ENCODE measurements at places on chromosomes 6 and 20.

DNA sequence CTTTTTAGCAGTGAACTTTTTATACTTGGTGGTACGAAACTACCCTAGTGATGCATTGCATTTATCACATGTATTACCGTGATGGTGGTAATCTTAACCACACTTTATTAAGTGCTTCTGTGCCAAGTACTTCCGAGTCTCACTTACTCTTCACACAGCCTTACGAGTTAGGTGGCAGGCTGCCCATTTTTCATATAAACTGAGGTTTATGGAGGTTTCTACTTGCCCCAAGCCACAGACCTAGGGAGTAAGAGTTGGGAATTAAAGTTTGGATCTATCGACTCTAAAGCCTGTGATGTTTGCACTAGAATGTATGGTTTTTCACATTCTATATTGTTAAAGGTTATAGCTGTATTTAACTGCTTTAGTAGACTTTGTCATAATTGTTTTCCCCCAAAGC, 5.5 kb upstream of the PABPC1L start:
- no peak for DNase-seq

DNA sequence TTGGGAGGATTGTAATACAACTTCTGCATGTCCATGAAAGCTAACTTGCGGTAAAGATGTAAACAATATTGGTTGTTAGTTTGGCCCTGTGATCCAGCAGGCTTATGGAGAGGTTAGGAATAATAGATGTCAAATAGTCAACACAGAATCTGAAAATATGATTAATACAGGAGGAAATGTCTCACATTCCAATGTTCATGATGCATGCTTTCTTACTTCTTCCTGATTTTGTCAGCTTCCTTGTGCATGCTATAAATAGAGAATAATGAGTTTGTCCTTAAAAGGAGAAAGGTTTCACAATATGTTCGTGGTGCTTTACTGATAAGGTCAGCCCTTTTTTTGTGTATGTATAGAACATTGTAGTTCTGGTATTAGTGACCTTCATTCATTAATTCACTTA, 136.7 kb downstream of the MMUT start:
- no peak for DNase-seq

- DNase-seq = no peak
Observed at GRCh38 chr20:53800883-53801604, 207.4 kb upstream of the ZNF217 start.

DNA sequence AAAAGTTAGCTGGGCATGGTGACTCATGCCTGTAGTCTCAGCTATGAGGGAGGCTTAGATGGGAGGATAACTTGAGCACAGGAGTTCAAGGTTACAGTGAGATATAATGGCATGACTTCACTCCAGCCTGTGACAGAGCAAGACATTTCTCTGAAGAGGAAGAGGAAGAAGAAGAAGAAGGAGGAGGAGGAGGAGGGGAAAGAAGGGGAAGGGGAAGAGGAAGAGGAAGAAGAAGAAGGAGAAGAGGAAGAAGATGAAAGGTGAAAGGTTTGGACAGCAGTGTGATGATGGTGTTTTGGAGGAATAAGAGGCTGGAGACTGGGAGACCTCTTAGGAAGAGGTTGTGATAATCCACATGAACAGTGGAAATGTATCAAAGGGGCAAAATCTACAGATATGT, 410.7 kb upstream of the JAG1 start:
- DNase-seq = no peak

DNA sequence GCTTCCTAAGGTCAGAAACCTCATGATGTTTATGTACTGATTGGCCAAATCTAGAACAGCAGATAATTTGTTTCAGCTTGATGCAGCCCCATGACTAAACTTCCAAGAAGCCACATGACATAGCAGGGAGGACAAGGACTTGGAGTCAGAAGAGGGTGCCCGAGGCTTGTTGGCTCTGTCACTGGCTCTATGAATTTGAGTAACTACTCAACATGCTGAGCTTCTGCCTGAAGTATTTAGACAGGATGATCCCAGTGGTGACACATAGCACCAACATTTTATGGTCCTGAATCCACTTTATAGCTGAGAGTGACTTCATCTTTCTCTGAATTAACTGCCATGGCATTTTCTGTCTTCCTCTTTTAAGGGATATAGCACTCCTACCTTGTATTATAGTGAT, 13.5 kb upstream of the TBX18 start:
- no peak for DNase-seq

- DNase-seq = no peak
Observed at GRCh38 chr6:15615802-15616201, 47.0 kb downstream of the DTNBP1 start.

DNA sequence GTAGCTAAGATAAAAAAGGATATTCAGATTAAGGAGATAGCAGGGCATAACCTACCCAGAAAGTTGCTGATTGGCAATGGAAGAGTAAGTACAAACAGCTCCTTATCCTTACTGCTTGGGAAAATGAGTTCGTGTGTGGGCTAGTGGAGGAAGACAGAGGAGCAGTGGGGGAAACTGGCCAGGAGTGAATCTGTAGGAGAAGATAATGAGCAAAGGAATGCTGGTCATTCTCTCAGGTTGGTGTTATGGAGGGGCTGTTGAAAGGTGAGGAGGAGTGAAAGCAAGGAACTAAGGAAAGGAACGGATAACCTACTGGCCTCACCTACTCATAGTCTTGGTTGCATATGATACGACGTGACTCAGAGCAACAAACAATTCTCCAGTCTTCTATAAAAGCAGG, 7.3 kb upstream of the GJB7 start:
- no peak for DNase-seq

DNA sequence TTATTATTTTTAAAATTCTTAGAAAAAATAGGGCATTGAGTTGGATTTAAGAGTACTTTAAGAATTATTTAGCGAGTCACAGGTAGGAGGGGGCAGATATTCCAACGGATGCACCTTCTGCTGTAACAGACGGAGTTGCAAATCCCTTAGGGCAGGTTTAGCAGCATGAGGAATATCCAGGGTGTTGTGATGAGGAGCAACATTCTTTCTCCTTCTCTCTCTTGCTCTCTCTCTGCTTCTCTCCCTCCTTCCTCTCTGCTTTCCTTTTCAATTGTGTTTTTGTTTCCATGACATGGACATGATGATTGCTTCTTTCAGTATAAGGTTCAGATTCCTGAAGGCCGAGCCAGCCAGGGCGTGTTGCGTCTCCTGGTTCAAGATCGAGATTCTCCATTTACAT, 28.9 kb downstream of the CDH26 start:
- DNase-seq = no peak
